ENCODE measurements at places on chromosomes 7 and 10. TPM values are rescaled to one million over a fixed set of nuclear protein-coding genes. Genes with fewer than 3 reads are reported as not detected.

PTN gene
- total RNA-seq, result not detected

FAM241B gene
- total RNA-seq, result 6.3 TPM

YWHAG gene
- 140 TPM for total RNA-seq

NODAL gene
- total RNA-seq, result not detected

SPDYE9 gene
- not detected for total RNA-seq

MYOZ1 gene
- total RNA-seq, result not detected

CTTNBP2 gene
- total RNA-seq, result not detected

TFAM gene
- total RNA-seq, result 108 TPM

SLC13A4 gene
- total RNA-seq, result not detected

COL17A1 gene
- not detected for total RNA-seq

MRLN gene
- not detected for total RNA-seq

HTR5A gene
- not detected for total RNA-seq

SPDYE5 gene
- total RNA-seq, result not detected

GARIN1A gene
- total RNA-seq, result 0.07 TPM

SPAM1 gene
- not detected for total RNA-seq

TRPV5 gene
- total RNA-seq, result not detected

TFEC gene
- not detected for total RNA-seq

HMX3 gene
- not detected for total RNA-seq

SPDYE6 gene
- total RNA-seq, result not detected

TMEM178B gene
- 0.23 TPM for total RNA-seq

GPNMB gene
- 0.42 TPM for total RNA-seq

PTPRZ1 gene
- total RNA-seq, result not detected

NUDT13 gene
- 1.6 TPM for total RNA-seq

RPEL1 gene
- not detected for total RNA-seq

ZMYND11 gene
- total RNA-seq, result 13.2 TPM

TNS3 gene
- total RNA-seq, result 0.11 TPM

VWC2 gene
- total RNA-seq, result not detected

LARP4B gene
- total RNA-seq, result 97.5 TPM

CYP3A4 gene
- total RNA-seq, result not detected

COL26A1 gene
- total RNA-seq, result not detected

Data from activated CD4-positive, alpha-beta T cell treated with anti-CD3 and anti-CD28 coated beads for 36 hours (primary cell).